Stimulated activated effector memory CD8-positive, alpha-beta T cell treated with anti-CD3 and anti-CD28 coated beads, Interleukin-12 subunit alpha, Interleukin-12 subunit beta, amount 100 ng/mL, for 72 hours (primary cell): ENCODE measurements at places on chromosomes 3 and 15.

GRCh38 chr3:22928216-22929110, 274.7 kb upstream of the UBE2E2 start:
- DNase-seq: no peak

DNA sequence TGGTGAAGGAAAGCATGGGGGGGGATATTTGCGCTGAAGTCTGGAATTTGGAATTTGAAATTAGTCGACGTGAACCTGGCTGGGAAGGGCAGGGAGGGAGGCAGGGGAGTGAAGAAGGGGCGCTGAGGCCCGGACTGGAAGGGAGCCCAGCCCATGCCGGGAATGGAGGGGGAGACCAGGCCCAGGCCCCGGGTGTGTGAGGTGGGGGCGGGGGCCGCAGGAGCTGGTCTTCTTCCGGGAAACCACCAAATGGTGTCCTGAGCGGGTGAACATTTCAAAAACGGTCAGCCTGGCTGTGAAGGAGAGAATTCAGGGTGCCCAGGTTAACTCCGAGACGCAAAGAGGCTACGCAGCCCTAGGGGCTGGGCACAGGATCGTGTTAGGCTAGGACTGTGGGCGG, 497 bp upstream of the PRR20G start:
- no peak for DNase-seq

- DNase-seq: no peak
These were observed at the start of gene SLC51A for GRCh38 chr3:196216089-196216564. SLC51A (plus strand) TSS chr3:196216534; CDS start chr3:196216713, 179 bp downstream.

- no peak for DNase-seq
These were observed 42.5 kb downstream of the HERC1 start for GRCh38 chr15:63791228-63791627.

GRCh38 chr3:119809249-119810017, 27.5 kb downstream of the NR1I2 start:
- peak; percentile 57 for DNase-seq

GRCh38 chr3:7205962-7206361, 345.0 kb downstream of the GRM7 start:
- DNase-seq: no peak
